Activated CD4-positive, alpha-beta T cell treated with anti-CD3 and anti-CD28 coated beads for 24 hours (primary cell): ENCODE measurements at places on chromosomes 5 and 9.

DNA sequence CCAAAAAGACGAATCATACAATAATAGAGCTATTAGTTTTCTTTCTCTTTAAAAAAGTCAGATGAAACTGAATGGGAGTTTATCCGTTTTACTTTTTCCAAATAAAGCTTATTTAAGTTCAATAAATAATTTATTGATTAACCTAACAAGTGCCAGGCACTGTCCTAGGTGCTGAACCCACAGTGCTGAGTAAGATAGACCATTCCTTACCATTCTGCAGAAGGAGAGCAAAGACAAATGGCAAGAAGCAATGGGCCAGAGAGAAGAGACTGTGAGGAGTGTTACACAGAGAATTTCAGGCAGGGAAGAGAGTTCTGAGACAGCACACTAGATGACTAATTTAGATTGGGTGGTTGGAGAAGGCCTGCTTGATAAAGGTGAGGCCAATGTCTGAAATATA lies 127.2 kb downstream of the AUH start:
- DNase-seq, result no peak

DNA sequence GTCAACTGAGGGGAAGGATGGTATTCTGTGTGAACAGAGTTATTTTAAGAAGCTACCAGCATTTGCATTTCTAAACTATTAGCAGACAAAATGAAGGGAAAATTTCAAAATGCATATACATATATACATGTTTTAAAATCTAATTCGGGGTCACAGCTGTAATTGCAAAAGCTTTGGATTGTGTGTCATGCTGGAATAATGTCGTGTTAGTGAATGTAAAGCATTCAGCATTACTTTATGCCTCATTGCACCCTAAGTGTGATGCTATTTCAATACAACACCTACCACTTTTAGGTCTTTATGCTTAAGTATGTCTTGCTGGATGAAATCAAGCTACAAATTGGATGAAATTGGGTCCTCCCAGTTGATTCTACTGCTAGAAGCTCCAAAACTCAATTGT lies 687.6 kb upstream of the MEF2C start:
- DNase-seq, result no peak

GRCh38 chr5:172768098-172768572 lies 2.9 kb downstream of the DUSP1 start:
- no peak for DNase-seq

DNA sequence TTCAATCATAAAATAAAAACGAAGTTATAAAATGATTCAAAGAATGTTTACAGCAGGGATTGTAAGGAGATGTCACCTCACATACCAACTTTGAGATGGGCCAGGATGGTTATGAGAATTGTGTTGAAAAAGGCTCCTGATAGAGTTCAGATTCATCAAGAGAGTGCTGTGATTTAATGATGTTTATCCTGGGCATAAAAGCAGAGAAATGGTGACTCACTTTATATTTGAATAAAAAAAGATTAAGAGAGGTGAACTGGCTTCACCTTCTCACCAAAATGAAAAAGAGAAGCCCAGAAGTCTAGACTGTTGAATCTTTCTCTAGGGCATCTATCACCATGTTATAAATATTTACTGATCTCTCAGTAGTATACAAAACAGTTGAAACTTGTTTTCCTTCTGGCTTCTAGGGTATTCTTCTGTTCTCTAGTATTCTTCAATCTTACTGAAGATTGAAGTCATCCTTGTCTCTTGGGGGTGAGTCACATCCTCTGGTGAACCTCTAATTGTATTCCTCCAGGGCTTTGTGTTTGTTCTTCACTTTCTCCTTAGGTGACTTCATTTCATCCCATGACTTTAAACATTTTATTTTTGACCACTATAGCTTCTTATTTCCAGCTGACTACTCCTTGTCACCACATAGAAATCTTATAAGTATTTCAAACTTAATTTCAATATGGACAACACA lies 1237.3 kb upstream of the C9orf72 start:
- no peak for DNase-seq

DNA sequence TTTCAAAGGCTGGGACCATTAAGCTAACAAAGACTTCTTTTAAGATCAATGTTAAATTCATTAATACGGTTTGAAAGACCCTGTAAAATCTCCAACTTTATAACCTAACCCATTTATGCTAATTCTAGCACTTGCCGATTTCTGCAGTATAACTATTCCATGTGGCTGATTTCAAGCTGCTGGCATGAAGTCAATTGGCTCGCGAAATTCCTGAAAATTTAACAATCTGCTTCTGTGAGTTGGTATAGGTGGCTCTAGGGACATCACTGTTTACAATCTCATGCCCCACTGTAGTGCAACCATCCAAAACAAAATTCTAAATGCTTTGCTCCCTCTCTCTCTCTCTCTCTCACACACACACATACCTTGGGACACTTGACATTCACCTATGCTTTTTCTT lies 70.2 kb downstream of the LPAR1 start:
- no peak for DNase-seq

DNA sequence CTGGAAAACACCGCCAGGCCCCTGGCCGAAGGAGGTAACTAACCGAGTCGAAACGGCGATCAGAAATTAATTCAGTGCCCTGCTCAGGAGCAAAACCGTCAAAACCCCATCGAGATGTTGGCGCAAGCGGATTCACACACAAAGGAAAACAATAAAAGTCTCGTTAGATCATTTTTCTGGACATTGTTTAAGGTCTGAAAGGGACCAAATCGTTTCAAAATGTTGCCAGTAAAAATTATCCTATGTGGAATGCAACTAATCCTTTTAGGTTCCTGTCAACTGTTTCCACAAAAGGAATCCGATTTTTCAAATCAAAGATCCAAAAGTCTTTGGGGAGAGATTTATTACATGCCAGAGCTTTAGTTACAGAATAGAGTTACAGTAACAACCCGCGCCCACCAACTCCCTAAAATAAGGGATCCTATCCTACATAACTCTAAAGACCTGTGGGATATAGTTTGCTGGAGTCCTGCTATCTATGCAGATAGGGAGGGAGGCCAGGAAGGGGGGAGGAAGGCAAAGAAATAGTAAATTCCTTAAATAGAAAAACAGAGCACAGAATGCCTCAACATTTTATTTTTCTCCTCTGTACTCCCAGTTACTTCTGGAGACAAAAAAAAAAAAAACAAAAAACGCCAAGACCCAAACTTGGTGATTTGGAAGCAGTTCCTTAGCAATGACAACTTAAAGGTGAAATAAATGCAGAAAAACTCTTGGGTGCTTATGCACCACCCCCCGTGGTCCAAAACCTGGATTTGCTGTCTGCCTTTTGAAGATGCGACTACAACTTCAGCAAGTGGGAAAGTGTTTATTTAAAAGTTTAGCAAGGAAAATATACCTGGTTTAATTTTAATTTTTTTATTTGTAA lies 10.6 kb downstream of the FOXD1 start:
- no peak for DNase-seq

DNA sequence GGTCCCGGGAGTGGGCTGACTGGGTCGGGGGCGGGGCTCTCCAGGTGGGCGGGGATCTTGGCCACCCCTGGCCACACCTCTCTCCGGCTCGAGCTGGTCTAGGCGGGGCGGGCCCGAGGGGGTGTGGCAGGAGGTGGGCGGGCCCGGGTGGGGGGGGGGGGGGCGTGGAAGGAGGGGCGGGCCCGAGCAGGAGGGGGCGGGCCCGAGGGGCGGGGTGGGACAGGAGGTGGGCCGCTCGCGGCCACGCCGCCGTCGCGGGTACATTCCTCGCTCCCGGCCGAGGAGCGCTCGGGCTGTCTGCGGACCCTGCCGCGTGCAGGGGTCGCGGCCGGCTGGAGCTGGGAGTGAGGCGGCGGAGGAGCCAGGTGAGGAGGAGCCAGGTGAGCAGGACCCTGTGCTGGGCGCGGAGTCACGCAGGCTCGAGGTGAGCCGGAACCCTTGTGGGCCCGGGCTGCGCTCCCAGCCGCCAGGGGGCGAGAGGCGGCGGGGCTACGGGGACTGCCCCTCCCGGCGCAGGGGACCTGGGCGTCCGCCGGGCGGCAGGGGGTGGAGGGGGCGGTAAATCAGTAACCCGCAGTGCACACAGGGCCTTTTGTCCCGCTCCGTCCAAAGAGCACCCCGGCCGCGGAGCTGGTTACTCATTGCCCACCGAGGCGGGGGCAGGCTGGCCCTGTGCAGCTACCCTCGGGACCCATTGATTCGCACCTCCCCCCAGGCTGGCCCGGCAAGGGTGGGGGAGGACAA lies at the start of gene FGFR4:
Gene FGFR4, plus strand, starts transcription at position 262 of the 744 bp plus-strand sequence. CDS start 2,688 bp downstream, outside the sequence.
- peak; percentile 45 for DNase-seq

GRCh38 chr9:99748266-99748665 lies 73.4 kb upstream of the NR4A3 start:
- no peak for DNase-seq

DNA sequence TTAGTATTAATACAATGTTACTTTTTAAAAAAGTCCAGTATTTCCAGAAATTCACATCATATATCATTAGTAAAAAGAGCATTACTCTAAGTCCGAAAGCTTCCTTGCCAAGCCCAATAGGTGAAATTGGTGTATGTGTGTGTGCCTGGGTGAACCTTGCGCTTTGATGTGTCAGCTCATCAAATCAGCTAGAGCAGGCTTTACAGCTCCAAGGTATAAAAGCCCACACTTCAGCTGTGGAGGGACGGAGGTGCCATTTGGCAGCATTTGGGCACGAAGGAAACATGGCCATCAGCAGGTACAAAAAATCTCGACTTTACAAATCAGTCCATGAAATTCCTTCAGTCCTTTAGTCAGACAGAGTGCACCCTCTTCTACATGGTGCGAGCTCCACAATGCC lies 76.5 kb upstream of the IL7R start:
- no peak for DNase-seq

DNA sequence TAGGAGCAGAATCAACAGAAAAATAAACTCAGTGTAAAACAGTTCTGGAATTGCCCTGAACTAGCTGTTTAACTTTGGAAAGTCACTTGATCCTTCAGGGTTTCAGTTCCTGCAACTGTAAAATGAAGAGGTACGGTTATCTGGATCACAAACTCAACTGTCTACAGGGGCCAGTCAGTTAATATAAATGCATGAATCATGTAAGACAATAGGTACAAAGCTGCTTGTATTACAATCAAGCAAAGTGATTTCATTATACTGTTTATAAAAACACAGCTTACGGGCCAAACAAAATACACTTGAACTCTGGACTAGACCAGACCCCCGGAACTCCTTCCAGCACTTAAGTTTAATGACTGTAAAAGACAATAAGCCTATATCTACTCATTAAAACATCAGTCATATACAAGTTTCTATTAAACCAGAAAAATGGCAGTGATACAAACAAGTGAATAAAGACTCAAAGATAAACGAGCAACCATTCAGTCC lies 73.0 kb downstream of the MRPS27 start:
- no peak for DNase-seq

DNA sequence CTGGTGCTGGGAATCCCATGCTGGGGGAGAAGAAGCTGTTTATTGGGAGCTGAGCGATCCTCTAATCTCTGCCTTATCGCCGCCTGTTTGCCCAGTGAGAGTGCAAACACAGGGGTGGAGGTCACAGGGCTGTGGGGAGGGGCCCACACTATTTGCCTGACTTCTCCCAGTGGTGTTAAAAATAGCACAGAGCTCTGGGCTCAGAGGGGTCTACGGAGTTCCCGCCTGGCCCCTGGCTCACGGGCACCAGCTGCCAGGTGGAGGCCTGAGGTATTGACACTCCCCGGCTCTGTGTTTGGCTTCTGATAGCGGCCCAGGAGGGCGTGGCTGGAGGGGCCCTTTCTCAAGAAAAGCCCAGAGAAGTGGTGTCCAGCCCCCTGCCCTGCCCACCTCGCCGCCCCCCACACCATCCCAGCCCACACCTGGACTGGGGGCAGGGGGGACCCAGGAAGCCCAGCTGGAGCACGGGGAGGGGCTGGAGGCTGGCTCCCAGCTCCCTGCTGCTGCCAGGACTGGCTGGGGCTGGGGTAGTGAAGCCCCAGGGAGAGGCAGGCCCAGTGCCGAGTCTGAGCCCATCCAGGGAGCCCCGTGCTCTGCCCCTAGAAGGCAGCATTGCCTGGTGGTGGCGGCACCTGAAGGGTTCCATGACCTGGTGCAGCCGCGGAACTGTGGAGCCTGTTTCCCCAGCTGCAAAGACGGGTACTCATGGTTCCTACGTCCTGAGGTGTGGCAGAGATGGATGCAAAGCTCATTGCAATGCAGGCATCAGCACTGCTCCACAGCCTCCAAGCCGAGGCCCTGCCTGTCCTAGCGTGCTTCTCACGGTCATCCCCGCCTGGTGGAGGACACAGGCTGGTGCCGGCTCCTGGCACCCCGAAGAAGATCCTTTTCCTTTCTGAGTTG lies 35.7 kb upstream of the EGFL7 start:
- DNase-seq, result no peak

GRCh38 chr5:73433982-73434342 lies 14.6 kb downstream of the FOXD1 start:
- no peak for DNase-seq

GRCh38 chr5:8943301-8943700 lies 602.6 kb downstream of the SEMA5A start:
- no peak for DNase-seq

DNA sequence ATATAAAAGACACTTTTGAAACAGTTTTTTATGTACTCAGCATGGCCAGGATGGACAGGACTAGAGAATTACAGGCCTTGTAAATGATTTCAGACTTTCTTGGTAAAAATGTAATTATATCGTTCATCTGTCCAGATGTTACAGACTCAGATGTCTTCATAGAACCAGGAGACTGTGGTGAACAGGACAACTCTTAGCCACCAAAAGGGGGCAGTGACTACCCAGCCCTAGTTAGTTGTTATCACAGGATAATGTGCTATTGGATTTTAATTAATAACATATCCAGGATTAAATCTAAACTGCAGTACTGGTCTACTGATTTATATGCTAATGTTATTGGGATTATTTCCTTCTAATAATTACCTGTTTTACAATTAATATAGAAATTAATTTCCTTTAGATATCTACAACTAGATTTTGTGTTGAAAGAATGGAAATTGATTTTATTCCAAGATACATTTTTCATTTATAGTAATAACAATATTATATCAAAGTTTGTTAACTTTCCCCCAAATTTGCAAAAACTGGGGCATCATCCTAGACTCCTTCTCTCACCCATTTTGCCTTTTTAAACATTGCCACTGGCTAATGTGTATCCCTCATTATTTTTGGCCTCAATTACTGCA lies 99.4 kb downstream of the MTREX start:
- no peak for DNase-seq

GRCh38 chr9:113641100-113641885 lies 177.8 kb downstream of the RGS3 start:
- DNase-seq, result no peak

DNA sequence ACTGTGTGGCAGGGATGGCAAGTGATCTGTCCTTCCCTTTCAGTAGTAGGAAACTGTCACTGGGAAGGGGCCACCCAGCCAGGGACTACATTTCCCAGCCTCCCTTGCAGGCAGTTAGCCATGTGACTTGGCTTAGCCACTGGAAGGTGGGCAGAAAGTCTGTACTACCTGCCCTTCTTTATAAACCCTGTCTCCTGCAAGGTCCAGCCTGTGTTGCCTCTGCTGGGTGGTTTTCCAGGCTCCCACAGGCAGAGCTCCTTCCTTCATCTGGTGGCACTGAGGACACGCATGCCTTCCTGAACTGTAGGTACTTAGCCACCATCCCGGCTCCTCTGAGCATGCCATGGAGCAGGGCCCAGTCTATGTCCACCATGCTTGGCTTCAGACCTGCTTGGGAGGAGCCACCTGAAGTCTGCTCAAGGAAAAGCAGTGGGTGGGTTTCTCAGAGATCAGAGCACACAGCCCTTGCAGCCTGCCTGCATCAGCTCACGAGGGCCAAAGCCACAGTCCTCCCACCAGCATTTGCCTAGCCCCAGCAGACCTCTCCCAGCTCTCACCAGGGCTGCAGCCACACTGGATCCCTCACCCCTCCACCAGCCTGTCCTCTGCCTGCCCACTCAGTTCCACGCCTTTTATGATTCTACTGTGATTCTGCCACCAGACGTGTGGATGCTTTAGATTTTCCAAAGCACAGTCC lies 16.7 kb upstream of the SLC25A51 start:
- DNase-seq, result no peak

- no peak for DNase-seq
These were observed at the start of gene PCDHA10 for GRCh38 chr5:140855772-140856674. Gene PCDHA10, plus strand, starts transcription at chr5:140855897. Its CDS starts 152 bp downstream, at chr5:140856049.
